ENCODE measurements at places on chromosomes 4 and X. TPM values are rescaled to one million over a fixed set of nuclear protein-coding genes. Genes with fewer than 3 reads are reported as not detected.

CYTL1 gene
- polyA plus RNA-seq: 8.6 TPM

AFM gene
- 13.9 TPM for polyA plus RNA-seq

DNA sequence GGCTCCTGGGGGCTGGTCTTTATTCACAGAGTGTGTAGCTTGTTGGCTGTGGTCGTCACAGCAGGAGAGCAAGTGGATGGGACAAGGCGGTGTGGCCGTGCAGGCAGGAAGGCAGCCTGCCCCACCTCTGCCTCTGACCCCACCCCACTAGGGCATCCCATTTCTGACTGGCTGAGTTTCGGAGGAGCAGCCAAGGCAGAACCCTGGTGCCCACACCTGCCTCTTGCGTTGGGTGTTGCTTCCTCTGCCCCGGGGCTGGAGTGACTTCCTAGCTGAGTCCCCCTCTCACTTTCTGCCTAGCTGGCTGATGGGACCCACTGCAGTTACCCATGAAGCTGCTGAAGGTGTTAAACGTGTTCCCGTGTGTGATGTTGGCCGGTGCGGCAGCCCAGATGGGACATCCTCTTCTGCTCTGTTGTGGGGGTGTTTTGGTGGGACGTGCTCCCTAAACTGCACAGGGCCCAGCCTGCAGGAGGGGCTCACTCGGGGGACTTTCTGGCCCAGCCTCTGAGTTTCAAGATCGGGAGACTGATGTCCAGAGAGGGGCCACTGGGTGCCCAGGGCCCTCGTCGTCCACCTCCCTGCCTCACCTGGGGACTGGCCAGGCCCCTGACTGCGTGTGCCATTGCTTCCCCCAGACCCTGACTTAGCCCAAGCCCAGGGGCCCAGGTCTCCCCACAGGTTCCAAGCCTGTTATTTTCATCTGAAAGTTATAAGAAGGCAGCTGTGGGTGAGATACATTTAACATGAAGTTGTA, 101.5 kb downstream of the PSAPL1 start:
- no peak for DNase-seq

GRCh38 chr4:45292844-45293243, 566.5 kb upstream of the GNPDA2 start:
- no peak for DNase-seq

DNA sequence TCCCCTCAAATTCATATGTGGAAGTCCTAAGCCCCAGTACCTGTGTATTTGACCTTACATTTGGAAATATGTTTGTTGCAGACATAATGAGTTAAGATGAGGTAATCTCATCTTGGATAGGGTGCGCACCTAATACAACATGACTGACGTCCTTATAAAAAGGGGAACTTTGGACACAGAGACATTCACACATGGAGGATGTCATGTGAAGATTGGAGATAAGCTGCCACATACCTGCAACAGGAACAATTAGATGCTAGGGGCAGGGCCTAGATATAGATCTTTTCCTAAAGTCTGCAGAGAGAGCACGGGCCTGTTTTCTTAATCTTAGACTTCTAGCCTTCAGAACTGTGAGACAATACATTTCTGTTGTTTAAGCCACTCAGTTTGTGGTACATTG, 162.5 kb downstream of the IL1RAPL2 start:
- DNase-seq: no peak

All from renal cortex interstitium (tissue), 15 donors.